ENCODE measurements at places on chromosomes 2 and 18. TPM values are rescaled to one million over a fixed set of nuclear protein-coding genes. Genes with fewer than 3 reads are reported as not detected.

DNA sequence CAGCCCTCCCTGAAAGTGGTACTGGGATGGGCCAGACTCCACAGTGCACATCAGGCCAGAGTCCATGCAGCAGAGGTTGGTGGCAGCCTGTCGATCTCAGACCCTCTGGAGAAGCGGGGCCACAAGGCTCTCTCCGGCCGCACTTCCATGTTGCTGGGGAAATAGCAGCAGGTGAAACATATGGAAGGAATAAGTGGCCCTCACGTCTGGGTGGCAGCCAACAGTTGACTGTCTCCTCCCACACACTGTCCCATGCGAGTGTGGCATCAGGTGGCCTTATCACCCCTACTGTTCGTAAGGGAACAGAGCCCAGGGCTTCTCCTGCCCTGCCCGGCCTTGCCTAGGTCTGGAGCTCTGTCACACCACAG, 58.1 kb upstream of the FOSL2 start:
- no peaks in the 10 kb centered on the region for H3K27me3 ChIP-seq
- no peak overlapping the region for H3K27ac ChIP-seq
- no peak overlapping the region for H3K4me3 ChIP-seq
- no peak for DNase-seq

The ANTXR1 gene
- total RNA-seq = 0.23 TPM

The COX5B gene
- 183 TPM for total RNA-seq

GRCh38 chr2:9445089-9445488, 21.6 kb downstream of the CPSF3 start:
- no peaks in the 10 kb centered on the region for H3K27me3 ChIP-seq
- peaks cover 43% of the 10 kb centered on the region for H3K36me3 ChIP-seq
- DNase-seq = no peak
- H3K4me3 ChIP-seq = no peak overlapping the region
- H3K27ac ChIP-seq = peak overlapping the region; percentile 63

GRCh38 chr2:43349904-43350303, 123.5 kb upstream of the ZFP36L2 start:
- H3K36me3 ChIP-seq = no peaks in the 10 kb centered on the region
- H3K4me1 ChIP-seq = no peaks in the 10 kb centered on the region
- H3K27ac ChIP-seq = no peak overlapping the region
- H3K4me3 ChIP-seq = no peak overlapping the region
- no peak for DNase-seq
- H3K27me3 ChIP-seq = no peaks in the 10 kb centered on the region
